OCI-M1 (cell line): ENCODE measurements at places on chromosomes 11 and 22.

DNA sequence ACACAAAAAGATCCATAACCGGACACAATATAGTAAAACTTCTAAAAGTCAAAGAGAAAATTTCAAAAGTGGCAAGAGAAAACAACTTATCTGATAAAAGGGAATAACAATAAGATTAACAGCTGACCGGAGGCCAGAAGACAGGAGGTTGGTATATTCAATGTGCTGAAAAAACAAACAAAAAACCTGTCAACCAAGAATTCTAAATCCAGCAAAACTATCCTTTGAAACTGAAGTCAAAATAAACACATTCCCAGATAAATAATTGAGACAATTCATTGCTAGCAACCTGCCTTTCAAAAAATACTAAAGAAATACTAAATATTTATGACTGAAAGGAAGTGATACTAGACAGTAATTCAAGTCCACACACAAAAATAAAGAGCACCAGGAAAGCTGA, 101.3 kb downstream of the RELT start:
- DNase-seq, result no peak

DNA sequence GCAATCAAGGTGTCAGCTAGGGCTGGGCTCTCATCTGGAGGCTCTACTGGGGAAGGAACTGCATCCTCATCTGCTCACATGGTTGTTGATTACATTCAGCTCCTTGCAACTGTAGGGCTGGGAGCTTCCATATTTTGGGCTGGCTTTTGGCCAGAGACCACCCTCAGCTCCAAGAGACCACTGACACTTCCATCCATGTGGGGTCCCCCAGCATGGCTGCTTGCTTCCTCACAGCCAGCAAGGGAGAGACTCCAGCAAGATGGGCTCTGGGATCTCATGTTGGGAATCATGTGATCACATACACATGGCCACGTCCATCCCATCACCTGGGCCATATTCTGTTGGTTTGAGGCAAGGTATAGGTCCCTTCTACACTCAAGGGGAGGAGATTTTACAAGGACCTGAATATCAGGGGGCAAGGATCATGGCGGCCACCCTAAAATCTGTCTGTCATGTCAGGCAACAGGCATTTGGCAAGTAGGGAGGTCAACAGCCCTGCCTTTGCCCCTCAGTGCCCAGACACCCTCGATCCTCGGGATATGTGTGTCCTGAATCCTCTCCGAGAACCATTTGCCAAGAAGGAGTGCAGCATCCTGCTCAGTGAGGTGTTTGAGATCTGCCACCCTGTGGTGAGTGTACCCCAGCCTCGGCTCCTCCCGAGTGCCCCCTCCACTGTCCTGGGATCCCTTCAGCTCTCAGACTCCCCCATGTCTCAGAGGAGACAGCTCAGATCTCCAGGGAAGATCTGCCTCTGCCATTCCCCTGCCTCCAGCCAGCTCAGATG, 48.7 kb downstream of the OTOG start:
- DNase-seq, result no peak

- peak; percentile 65 for DNase-seq
These were observed 37.3 kb upstream of the SLC22A12 start for GRCh38 chr11:64553554-64554201.

- no peak for DNase-seq
These were observed 58.9 kb downstream of the FBXO7 start for GRCh38 chr22:32533265-32534111.

DNA sequence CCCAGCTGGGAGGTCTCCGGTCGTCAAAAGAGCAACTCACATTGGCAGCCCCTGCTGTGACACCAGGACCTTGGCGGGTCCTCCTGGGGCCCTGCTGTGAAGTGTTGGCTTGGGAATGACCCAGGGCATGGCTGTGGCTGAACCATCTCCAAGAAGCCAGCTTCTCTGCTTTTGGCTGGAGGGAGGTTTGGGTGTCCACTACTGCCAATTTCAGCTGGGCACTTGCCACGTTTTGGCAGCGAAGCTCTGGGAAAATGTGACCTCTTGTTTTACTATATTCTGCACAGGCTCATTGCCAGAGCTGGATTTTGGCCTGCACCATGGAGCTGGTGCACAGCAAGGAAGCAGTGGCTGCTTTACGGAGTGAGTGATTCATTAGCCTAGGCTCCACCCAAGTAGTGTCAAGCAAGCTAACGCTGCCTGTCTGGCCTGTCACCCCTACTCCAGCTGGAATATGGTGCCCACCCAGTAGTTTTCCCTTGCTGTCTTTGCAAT, 24.3 kb upstream of the SMCO4 start:
- DNase-seq, result no peak

GRCh38 chr22:24401931-24402367, 25.4 kb upstream of the ADORA2A start:
- no peak for DNase-seq

- no peak for DNase-seq
These were observed 43.6 kb upstream of the FIBIN start for GRCh38 chr11:26950260-26950719.

- no peak for DNase-seq
These were observed 2.8 kb downstream of the MFRP start for GRCh38 chr11:119343726-119344125.
